ENCODE measurements at places on chromosomes 3 and 15. TPM values are rescaled to one million over a fixed set of nuclear protein-coding genes. Genes with fewer than 3 reads are reported as not detected.

Gene ZNF80
- not detected for total RNA-seq

Gene ACP3
- total RNA-seq, result 0.79 TPM

Gene SLC28A2
- not detected for total RNA-seq

Gene MYO5C
- total RNA-seq, result 5.3 TPM

Gene HHATL
- 444 TPM for total RNA-seq

Gene SMARCC1
- 11.6 TPM for total RNA-seq

Gene MINAR1
- total RNA-seq, result 0.07 TPM

Gene GOLGA8M
- total RNA-seq, result not detected

Gene CD276
- 31.2 TPM for total RNA-seq

Gene KLHL40
- total RNA-seq, result 0.63 TPM

Gene NRROS
- 4.8 TPM for total RNA-seq

Gene JAGN1
- total RNA-seq, result 44.8 TPM

Gene ARHGEF3
- 16.1 TPM for total RNA-seq

Gene SPTBN5
- 1.3 TPM for total RNA-seq

Gene GPR160
- 0.75 TPM for total RNA-seq

Gene B3GALNT1
- total RNA-seq, result 27.6 TPM

Gene OR5K2
- not detected for total RNA-seq

Gene ITPKA
- total RNA-seq, result 0.90 TPM

Gene ARIH2
- total RNA-seq, result 135 TPM

Gene IFRD2
- total RNA-seq, result 51.0 TPM

Gene TIMP4
- 31.1 TPM for total RNA-seq

Gene TAGLN3
- total RNA-seq, result not detected

Gene MST1R
- 4.2 TPM for total RNA-seq

Gene IGDCC3
- not detected for total RNA-seq

Gene DUOX2
- total RNA-seq, result 0.11 TPM

Gene SNTN
- not detected for total RNA-seq

Gene LRRC31
- total RNA-seq, result not detected

Gene C15orf62
- not detected for total RNA-seq

Gene SPINK8
- total RNA-seq, result not detected

Gene SERPINI2
- 2.2 TPM for total RNA-seq

Gene AHSG
- not detected for total RNA-seq

Gene HGD
- total RNA-seq, result 0.41 TPM

Gene IL17RB
- 0.83 TPM for total RNA-seq

Gene ZBTB47
- total RNA-seq, result 92.4 TPM

Gene C3orf49
- total RNA-seq, result not detected

Gene C3orf33
- 5.3 TPM for total RNA-seq

Gene FAIM
- total RNA-seq, result 2.6 TPM

Gene ALS2CL
- total RNA-seq, result 8.3 TPM

Gene GREM1
- total RNA-seq, result 0.43 TPM
